ENCODE measurements at places on chromosomes 13 and 19.

- DNase-seq, result no peak
Observed at GRCh38 chr19:17081672-17082630, 6.4 kb downstream of the MYO9B start.

- DNase-seq, result no peak
Observed at GRCh38 chr13:109884462-109884861, 98.1 kb upstream of the IRS2 start.

DNA sequence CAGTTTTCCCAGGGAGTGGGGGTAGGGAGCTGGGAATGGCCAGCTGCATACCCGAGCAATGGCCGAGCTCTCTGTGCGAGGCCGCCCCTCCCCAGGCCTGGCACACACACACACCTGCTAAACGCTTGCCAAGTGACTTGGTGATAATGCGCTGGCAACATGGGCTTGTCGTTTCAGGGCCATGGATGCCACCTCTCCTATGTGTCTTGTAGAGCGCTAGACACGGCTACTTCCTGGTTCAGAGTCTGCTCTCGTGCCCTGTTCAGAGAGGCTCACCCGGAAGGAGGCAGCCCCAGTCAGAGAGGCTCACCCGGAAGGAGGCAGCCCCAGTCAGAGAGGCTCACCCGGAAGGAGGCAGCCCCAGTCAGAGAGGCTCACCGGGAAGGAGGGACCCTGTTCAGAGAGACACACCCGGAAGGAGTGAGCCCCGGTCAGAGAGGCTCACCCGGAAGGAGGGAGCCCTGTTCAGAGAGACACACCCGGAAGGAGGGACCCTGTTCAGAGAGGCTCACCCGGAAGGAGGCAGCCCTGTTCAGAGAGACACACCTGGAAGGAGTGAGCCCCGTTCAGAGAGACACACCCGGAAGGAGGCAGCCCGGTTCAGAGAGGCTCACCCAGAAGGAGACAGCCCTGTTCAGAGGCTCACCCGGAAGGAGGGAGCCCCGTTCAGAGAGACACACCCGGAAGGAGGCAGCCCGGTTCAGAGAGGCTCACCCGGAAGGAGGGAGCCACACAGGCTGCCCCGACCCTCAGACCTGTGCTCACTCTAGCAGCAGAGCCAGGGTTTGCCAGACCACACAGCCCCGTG, 4.2 kb downstream of the ADPRHL1 start:
- peak; percentile 9 for DNase-seq

DNA sequence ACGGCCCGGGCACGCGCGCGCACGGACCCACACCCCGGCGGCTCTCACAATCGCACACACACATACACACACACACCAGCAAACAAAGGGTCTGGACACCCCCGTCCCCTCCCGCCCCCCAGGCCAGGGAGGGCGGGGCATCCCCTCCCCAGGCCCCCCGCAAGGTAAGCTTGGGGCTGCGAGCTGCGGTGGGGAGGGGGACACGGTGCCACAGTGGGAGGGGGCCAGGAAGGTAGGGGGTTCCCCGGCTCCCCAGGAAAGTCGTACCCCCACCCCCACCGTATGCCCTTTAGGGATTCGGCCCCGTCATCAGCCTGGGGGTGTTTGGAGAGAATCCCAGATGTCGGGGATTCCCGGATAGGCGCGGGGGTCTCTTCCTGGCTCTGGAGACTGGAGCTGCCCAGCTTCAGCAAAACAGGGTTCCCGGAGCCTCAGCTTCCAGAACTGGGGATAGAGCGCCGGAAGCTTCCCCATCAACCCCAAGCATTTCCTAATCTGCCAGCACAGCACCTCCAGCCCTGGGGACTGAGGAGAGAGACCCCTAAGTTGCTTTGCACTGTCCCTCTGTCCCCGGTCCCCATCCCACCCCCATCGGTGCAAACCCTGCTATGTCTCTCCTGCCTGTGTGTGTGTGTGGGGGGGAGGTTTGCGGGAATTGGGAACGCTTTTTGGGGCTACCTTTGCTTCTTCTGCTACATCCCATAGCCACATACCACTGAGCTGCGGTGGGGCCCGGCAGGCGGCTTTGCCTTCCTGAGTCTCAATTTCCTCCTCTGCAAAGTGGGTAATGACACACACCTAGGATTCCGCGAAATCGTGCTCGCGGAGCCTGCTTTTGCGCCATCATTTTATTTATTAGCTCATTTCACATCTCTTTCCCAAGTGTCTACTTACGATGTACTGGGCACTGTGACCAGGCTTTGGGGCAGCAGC, 1.8 kb upstream of the CDC37 start:
- DNase-seq, result no peak

GRCh38 chr19:10568062-10568825, 535 bp downstream of the CDKN2D start:
- DNase-seq, result peak; percentile 27

DNA sequence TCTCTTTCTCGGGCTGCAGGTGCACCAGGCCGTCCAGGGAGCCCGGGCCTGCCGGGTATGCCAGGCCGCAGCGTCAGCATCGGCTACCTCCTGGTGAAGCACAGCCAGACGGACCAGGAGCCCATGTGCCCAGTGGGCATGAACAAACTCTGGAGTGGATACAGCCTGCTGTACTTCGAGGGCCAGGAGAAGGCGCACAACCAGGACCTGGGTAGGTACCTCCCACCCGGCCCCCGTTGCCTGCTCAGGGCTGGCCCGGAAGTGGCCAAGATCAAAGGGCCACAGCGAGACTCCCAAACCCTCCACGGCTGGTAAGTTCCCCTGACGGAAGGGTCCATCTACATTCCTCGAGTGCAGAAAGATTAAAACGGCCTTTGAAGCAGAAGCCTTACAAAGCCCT, 55.1 kb downstream of the RAB20 start:
- DNase-seq, result no peak

- DNase-seq, result no peak
Observed at GRCh38 chr13:75222031-75222430, 259.9 kb downstream of the TBC1D4 start.

- DNase-seq, result no peak
Observed at GRCh38 chr19:13396250-13397080, 109.8 kb downstream of the CACNA1A start.

GRCh38 chr19:1467490-1468273, 11.3 kb downstream of the C19orf25 start:
- no peak for DNase-seq

DNA sequence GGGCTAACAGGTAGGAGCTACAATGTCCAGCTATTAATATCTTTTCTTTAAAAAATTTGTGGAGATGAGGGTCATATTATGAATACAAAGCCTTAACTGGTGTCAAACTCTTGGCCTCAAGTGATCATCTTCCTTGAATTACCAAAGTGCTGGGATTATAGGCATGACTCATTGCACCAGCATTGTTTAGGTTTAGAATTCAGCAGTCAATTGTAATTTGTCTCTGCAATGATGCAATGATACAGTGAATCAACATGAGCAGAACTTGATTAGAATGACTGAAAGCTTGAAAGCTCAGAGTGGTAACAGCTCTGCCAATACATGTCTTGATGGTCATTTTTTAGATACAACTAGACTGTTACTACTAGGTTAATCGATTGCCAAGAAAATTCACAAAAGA, 752.8 kb upstream of the MIR17HG start:
- DNase-seq, result no peak

DNA sequence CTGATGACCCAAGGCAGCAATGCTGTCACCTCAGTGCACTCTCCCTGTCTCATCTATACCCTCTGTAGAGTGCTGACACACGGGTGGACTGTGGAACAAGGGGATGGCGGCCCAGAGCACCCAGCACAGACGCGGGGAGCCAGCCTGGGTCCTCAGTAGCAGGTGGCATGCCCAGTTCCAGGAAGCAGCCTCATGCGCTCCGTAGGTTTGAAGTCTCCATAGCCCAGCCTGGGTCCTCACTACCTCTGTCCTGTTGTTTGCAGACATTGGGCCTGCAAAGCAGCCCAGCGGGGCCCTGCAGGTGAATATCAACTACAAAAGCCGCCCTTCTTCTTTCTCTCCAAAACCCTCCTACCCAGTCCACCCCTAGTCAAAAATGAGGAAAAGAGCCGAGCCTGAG, 5.0 kb upstream of the SLC7A9 start:
- DNase-seq, result no peak

GRCh38 chr13:111233080-111233479, 87.4 kb upstream of the TEX29 start:
- DNase-seq, result no peak

GRCh38 chr13:51347099-51347498, 7.6 kb downstream of the SERPINE3 start:
- no peak for DNase-seq

- DNase-seq, result no peak
Observed at GRCh38 chr13:50224534-50224933, 209.3 kb downstream of the KCNRG start.

- DNase-seq, result no peak
Observed at GRCh38 chr19:10523135-10523636, 5.9 kb upstream of the S1PR5 start.

DNA sequence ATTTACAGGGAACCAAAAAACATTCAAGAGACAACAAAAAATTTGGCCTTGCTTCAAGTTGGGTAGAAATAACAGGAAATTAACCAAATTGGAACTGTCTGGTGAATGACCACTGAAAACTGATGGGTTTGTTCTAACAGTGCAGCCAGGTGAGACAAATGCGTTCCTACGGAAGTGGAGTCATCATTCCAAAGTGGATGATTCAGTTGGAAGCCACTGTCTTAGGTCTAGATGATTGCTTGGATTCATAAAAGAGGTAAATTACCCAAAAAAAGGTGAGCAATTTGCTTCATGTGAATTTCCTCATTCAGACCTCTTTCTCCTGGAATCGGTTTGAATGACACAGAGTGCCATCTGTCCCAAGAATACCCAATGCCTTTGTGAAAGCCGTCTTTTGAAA, 87.1 kb upstream of the IPO5 start:
- no peak for DNase-seq
